ENCODE measurements at places on chromosomes 5 and 9.
A peak's percentile ranks its signal among the peaks of the same experiment; 100 is the strongest.

- no peak for DNase-seq
These were observed 133.0 kb downstream of the GNA14 start for GRCh38 chr9:77514886-77515711.

- DNase-seq, result no peak
These were observed 87.4 kb upstream of the FER start for GRCh38 chr5:108660291-108660690.

DNA sequence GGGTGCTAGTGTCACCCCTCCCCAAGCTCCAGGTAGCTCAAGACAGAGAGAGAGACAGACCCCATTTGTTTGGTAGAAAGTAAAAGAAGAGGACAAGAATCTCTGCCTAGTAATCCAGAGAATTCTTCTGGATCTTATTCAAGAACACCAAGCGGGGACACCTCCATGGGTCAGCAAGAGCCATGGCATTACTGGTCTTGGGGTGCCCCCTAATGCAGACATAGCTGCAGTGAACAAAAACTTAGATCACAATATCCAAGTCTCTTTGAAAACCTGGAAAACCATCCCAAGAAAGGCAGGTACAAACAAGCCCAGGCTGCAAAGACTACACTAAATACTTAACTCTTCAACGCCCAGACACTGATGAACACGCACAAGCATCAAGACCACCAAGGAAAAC is 29.9 kb upstream of the PDE4D start:
- no peak for DNase-seq

DNA sequence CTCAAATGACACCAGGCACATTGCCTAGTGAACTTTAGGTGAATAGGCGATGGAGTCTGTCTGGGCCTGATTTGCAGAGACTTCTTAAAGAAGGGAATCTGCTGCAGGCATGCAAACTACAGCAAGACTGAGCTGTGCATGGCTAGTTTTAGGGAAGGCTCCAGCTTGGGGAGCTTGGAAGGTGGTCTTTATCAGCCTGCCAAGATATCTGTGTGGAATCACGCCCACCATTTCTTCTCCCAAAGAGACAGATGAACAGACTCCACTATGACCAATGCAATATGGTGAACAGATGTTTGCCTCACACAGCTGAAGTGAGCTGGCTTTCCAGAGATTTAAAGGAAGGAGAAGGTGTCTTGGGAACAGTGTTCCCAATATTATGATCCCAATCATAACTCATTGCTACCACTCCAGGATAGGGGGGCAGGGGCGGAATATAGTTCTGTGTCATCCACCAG is 129.0 kb upstream of the HMHB1 start:
- no peak for DNase-seq

GRCh38 chr9:72615931-72616330 is 94.5 kb downstream of the TMC1 start:
- DNase-seq, result no peak

GRCh38 chr5:88236866-88237642 is 31.6 kb downstream of the TMEM161B start:
- DNase-seq, result no peak

DNA sequence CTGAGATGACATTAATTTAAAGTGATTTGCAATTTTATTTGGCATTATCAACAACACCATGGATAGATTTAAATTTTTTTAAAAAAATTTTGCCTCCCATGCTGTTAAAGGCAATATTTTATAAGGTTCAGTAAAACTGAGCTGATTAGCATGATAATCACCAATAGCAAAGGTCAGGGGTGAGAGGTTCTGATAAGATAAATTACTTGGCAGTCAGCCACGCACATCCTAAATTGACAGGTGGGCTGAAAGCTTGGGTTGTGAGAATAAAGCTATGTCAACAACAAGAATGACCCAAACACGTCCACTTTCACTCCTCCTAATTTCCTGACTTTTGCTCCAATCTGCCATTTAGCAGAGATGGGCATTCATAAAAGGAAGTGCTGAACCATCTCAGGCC is 127.1 kb downstream of the LHFPL2 start:
- DNase-seq, result no peak

DNA sequence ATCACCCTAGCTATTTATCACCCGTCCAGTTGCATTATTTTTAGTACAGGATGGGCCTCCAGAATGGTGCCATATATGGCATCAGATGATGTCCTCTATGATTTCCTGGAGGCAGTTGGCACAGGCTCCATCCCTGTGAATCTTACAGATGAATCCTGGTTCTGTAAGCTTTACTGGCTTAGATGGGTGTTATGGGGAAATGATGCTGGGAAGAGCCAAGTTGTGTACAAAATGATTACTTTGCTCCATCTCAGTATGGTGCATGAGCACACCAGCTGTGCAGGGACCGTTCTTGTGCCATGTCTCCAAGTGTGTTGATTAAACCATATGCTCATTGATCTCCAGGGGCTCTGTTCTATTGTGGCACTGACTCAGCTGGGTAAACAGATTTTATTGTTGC is 755.7 kb downstream of the TLR4 start:
- no peak for DNase-seq

DNA sequence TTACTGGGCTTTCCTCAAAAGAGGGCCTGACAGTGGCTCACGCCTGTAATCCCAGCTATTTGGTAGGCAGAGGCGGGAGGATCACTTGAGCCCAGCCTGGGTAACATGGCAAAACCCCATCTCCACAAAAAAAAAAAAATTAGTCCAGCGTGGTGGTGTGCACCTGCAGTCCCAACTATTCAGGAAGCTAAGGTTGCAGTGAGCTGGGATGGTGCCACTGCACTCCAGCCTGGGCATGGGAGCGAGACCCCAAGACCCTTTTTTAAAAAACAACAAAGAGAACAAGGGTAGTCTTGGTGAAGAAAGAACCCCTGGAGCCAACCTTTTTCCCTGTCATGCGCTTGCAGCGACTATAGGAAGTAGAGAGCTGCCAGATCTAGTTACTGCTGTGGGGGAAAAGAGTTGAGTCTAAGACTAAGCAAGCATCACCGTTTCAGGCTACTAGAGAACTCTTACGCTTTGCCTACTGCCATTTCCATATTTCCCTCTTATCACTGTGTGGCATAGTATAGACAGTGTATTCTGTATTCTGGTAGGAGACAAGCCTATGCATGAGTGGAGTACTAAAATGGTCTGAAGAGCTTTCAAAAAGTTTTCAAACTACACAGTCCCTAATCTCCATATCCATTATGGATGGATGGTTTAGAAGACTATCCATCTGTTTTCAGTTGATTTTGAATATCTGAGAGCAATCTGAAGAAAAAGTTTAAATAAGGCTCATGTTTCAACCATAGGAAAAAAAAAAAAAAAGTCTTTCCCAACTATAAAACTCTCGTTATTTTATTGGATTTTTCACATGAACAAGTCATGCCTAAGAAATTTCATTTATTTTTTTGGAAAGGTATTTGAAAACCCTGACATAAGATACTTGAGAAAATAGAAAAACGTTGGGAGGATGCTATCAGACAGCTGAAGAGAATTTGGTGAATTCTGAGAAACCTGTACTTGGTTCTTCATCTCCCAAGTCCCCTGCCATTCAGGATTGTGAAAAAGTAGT is 2.6 kb downstream of the C9orf40 start:
- DNase-seq, result no peak

DNA sequence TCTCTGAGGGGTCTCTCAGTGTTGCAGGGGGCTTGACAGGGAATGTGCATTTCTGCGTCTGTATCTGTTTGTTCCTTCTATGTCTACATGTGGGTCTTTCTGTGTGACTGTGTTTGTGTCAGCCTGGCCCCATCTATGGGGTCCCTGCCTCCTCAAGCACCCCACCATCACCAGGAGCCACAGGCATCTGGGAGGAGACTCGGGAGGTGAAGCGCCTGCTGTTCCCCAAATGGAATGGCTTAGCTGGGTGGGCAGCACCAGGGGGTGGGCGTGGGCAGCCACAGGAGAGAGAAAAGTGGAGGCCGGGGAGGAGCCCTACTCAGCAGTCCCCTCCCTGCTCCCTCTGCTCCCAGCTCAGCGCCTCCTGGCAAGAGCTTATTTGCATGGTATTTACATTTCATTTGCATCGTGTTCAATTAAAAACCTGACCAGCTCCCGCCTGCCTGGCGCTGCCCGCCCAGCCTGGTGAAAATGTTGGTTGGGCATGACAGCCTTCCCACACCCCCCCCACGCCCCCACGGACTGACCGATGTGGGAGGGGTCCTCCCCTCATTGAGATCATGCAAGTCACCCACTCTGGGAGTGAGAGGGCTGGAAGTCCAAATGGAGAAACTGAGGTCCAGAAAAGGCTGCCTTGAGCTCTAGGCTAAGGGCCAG is 50.5 kb downstream of the CXXC5 start:
- DNase-seq, result peak; percentile 53

DNA sequence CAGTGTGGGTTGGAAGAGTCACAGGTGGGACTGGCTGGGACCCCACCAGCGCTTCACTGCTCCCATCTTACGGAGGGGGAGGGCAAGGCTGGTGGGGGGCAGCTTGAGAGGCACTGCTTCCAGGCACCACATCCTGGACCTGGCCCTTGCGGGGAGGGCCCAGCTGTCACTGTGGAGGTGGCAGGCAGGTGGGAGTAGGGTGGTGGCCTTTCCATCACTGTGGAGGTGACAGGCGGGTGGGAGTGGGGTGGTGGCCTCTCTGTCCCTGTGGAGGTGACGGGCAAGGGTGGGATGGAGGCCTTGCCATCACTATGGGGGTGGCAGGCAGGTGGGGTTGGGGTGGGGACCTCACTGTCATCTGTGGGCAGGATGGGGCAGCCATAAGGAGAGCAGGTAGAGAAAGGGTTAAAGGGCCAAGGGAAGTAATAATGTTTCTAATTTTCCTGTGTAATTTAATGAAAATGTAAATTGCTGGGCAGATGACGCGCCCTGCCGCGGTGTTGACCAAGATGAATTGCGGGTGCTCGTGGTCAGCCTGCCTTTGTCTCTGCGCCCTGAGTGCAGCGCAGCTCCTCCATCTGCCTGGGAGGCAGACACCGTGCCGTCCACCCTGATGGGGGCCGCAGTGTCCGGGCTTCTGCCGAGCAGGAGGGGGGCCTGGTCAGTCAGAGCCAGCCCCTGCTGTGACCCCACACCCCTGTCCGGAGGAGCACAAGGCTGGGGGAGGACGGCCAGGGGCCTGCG is 20.8 kb downstream of the RXRA start:
- DNase-seq, result no peak

GRCh38 chr9:105291938-105292337 is 47.5 kb downstream of the SLC44A1 start:
- DNase-seq, result no peak

DNA sequence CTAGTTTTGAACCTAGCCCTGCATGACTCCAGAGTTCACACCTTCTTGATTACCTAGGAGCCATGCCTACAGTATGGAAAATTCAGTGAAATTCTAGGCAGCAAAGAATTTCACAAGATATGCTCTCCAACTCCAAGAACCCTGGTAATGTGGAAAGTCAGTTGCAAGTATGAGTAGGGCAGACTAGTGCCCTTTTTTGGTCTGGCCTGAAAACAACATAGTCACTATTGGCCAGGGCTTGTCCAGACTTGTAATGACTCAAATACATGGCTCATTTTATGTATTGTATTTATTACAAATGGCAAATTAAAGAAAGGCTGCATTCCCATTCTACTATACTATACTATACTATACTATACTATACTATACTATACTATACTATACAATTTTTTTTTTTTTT is 160.4 kb downstream of the ESM1 start:
- no peak for DNase-seq

GRCh38 chr5:88892669-88893068 is 9.7 kb upstream of the MEF2C start:
- no peak for DNase-seq

DNA sequence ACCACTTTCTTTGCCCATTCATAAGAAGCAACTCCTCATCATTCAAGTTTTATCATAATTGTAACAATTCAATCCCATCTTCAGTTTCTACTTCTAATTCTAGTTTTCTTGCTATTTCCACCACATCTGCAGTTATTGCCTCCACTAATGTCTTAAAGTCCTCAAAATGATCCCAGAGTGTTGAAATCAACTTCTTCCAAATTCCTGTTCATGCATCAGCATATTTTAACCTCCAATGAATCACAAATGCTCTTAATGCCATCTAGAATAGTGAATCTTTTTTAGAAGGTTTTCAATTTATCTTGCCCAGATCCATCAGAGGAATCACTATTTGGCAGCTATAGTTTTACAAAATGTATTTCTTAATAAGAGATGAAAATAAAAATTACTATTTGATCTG is 3.2 kb upstream of the SRP19 start:
- DNase-seq, result no peak

- no peak for DNase-seq
These were observed 70.4 kb downstream of the MVB12B start for GRCh38 chr9:126397056-126397455.

GRCh38 chr5:93789173-93790067 is 48.0 kb upstream of the POU5F2 start:
- DNase-seq, result no peak

DNA sequence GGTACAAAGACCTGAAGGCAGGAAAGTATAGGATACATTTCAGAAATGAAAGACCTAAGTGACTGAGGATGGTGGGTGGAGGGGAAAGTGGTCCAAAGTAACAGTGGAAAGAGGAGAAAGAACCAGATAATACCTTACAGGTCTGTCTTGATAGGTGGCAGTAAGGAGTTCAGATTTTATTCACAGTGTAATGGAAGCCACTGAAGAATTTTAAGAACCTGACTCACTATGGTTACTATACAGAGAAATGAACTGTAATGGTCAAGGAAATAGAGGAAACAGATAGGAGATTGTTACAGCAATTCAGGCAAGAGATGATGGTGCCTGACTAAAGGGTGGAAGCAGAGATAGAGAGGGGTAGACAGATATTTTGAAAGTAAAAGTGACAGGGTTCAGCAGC is 46.5 kb downstream of the EPB41L4A start:
- DNase-seq, result no peak

- no peak for DNase-seq
These were observed 4.4 kb upstream of the GNG10 start for GRCh38 chr9:111657051-111657450.

DNA sequence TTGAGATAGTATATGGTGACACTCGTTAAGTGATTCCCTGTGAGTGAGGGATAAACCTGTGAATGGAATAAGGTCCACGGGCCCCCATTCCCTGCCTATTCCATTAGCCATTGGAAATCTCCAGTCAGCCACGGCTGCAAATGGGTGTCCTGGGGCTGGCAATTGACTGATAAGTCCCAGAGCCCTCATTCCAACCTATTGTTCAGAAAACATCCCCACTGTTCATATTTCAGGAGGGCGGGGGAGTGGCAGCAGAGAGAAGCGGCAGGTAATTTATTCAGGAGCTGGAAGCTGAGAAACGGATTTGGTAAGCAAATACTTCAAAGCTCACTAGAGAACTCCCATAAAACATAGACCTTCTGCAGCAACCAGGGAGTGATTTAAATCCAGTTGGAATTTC is 42.0 kb downstream of the TMEM174 start:
- no peak for DNase-seq

GRCh38 chr5:167730121-167730520 is 561.3 kb upstream of the WWC1 start:
- DNase-seq, result no peak

GRCh38 chr9:35797311-35798109 is 6.1 kb downstream of the NPR2 start:
- no peak for DNase-seq

GRCh38 chr9:17318821-17319320 is 184.0 kb downstream of the CNTLN start:
- no peak for DNase-seq

- DNase-seq, result no peak
These were observed 28.4 kb downstream of the PAPPA start for GRCh38 chr9:116181853-116182610.
